SW 1271 (cell line): ENCODE measurements at places on chromosomes 5 and 9.

DNA sequence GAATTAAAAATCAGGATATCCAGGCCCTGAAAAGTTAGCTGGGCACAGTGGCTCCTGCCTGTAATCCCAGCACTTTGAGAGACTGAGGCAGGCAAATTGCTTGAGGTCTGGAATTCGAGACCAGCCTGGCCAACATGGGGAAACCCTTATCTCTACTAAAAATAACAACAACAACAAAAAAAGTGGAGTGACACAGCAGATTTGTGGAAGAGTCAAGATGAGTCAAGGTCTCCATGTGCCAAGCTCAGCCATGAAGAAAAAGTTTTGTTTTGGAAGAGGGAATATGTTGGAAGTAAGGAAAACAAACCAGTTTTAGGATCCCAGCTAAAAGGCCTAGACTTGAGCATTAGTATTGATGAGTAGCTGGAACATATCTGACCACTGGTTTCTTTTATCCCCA lies 14.7 kb downstream of the LRRC70 start:
- no peak for DNase-seq

GRCh38 chr9:16131264-16131663 lies 578.4 kb downstream of the CCDC171 start:
- DNase-seq: no peak

- DNase-seq: no peak
These were observed 223.4 kb upstream of the PRR16 start for GRCh38 chr5:120240706-120241105.

- no peak for DNase-seq
These were observed 557 bp upstream of the IL3 start for GRCh38 chr5:132059696-132060500.

- DNase-seq: no peak
These were observed 14.1 kb downstream of the TMEM38B start for GRCh38 chr9:105708405-105708804.

GRCh38 chr9:124688238-124688904 lies 82.7 kb downstream of the NR6A1 start:
- no peak for DNase-seq

- DNase-seq: no peak
These were observed 27.2 kb downstream of the NCBP1 start for GRCh38 chr9:97660847-97661246.
